Stimulated activated CD4-positive, alpha-beta T cell treated with anti-CD3 and anti-CD28 coated beads, Interleukin-15, amount 100 ng/mL, for 48 hours (primary cell): ENCODE measurements at places on chromosomes 2 and 18.
A peak's percentile ranks its signal among the peaks of the same experiment; 100 is the strongest.

DNA sequence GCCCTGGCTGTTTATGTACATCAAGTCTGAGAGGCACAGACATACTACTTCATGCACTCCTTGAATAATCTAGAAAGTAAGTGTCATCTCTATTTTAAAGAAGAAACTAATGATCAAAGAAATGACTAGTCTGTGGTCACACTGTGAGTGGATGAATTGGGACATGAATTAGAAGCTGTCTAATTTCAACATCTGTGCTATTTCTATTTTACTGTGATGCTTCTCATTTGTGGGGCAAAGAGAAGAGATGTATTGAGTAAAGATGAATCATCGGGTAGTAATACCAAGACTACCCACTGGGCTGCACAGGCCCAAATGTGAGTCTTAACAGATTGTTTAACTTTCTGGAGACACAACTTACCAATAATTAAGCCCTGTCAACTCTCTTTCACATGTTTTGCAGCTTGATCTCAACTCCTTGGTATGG is 42.4 kb upstream of the MTIF2 start:
- peak; percentile 27 for DNase-seq

DNA sequence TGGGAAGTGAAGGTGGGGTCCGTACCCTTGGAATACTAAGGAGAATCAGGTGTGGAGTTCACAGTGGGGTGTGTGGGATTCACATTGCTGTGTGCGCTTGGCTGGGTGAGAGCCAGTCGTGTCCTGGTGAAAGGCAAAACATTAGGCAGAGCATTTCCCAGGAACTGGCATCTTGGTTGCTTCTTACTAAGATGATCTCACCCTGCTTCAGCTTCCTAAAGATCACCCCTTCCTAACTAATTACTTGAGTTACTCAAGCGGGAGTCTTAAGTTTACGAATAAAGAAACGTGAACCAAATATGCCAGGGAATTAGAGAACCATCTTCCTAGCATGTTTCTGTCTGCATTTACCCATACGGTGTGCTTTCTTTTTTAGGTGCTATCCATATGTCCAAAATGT is 122.9 kb downstream of the NCK2 start:
- DNase-seq = no peak

- DNase-seq = peak; percentile 25
These were observed 543 bp downstream of the HADHB start for GRCh38 chr2:26245231-26245732.

DNA sequence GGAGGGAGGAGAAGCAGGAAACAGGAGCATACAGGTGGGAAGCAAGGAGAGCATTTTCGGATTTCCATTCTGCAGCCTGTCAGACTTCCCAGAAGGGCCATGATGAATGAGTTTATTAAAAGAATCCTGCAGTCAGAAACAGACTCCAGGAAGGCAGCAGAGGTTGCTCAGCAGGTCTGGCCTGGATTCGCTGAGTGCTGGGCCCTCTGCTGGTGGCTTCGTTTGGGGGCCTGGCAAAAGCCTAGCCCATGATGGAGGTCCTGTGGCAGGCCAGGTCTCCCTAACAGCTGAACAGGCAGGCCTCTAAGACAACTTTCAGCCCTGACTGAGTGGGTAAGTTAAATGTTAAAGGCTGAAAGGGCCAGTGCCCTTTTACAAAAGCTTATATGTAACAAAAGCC is 108.2 kb upstream of the CAPN13 start:
- DNase-seq = no peak

GRCh38 chr18:58687871-58688308 is 16.6 kb downstream of the MALT1 start:
- DNase-seq = no peak

- DNase-seq = no peak
These were observed 65.1 kb downstream of the TFCP2L1 start for GRCh38 chr2:121219866-121220265.

- no peak for DNase-seq
These were observed 365.7 kb upstream of the TNP1 start for GRCh38 chr2:217225596-217225995.
